ENCODE measurements at places on chromosomes 1 and 21.

- DNase-seq: no peak
Measured at GRCh38 chr1:17244821-17245740, 3.8 kb upstream of the PADI3 start.

DNA sequence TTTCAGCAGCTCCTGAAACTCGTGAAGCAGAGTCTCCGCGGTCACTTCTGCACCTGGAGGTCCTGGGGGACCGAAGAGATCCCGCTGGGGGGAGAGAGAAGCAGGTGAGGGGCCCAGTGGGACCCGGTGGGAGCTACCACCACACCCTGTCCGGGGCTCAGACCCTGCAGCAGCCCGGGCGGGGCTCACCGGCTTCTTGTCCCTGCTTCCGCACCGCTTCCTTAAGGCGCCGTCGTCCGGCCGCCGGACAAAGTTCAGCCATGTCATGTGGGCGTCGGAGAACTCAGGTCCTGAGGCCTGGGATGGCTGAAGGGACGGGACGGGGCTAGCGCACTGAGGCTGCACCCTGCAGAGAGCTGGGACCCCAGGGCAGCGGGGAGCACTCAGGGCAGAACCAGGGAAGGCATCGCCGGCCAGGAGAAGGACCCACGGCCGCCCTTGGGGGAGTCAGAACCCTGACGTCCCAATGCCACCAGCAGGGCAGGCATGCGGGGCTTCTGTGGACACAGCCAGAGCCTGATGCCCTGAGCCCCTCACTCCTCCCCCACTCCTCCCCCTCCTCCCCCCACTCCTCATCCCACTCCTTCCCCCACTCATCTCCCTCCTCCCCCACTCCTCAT is 2.2 kb downstream of the C1QTNF12 start:
- DNase-seq: no peak

DNA sequence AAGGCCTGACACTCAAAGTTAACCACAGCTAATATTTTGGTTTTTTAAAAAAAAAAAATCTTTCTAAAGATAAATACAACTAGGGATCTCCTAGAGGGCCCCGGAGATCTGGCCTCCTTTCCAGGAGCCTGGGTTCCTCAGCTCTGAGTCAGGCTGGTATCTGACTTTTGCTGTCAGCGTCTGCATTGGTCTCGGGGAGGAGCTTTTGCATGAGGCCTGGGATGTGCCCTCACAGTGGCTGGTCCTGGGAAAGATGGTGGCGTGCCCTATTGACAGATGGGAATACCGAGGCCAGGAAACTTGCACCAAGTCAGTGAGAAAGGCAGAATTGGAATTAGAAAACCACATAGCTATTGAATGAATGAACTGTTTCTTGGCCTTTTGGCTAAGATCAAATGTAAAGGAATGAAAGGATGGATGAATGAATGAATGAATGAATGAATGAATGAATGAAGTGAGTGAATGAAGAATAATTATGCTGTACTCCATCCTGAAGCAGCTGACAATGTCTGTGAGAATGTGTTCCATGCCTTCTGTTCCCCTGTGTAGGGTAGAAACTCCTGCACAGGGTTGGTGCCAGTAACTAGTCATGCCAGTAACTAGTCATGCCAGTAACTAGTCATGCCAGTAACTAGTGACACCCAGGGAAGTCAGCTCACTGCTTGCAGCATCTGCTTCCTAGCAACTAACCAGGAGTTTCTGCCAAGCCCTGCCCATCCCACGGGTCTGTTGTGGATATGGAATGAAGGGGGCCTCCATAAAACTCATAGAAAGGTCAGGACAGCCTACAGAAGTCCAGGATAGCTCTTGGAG is 242.5 kb upstream of the VAMP3 start:
- no peak for DNase-seq

DNA sequence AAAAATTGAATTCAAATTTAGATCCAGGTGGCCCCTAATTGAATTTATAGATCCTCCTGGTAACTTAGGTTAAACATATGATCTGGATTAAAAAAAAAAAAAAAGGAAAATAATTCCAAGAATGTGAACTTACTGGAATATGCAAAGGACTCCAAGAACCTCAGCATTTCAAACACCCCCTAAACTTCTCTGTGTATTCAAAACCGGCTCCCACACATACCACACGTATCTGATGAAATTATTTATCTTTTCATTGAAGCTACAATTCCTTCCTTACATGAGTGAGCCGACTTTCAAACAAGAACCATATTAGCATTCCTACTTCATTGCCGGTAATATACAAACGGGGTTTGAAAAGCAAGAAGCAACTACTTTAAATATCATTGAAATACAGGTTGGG is 61.4 kb upstream of the FMN2 start:
- DNase-seq: no peak

DNA sequence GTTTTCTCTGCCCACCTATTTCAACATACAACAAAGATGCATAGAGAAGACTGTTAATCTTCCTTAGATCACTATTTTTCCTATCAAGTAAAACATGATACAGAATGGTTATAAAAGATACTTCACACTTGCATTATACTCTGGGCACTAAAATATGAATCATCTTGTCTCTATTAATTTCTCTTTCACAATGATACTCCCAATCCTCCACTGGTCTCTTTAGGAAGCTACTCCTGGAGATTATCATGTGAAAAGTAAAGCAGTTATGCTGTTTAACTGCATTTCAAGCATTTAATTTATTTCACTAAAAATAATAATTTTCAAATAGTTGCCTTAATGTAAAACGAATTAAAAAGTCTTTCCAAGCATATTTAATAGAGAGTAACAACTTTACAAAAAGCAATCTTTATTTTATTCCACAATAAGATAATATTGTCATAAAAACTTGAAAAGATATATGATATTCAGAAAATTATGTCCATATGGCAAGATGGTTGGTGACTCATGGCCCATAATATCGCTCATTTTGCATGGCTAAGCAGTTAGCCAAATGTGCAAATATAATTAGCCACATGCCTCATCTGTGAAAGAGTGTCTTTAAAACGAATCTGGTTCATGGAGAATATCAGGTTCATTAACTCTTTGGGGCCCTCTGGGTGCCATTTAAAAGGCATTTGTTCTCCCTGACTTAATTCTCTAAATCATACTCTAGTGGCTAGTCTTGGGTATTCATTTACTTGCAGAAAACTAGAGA is 1569.0 kb upstream of the B3GALT2 start:
- no peak for DNase-seq

Measured in cerebellar nuclear complex (tissue), 1 donor.